Prostate gland (tissue), 2 donors: ENCODE measurements at places on chromosomes 6 and 20.
A peak's percentile ranks its signal among the peaks of the same experiment; 100 is the strongest.

DNA sequence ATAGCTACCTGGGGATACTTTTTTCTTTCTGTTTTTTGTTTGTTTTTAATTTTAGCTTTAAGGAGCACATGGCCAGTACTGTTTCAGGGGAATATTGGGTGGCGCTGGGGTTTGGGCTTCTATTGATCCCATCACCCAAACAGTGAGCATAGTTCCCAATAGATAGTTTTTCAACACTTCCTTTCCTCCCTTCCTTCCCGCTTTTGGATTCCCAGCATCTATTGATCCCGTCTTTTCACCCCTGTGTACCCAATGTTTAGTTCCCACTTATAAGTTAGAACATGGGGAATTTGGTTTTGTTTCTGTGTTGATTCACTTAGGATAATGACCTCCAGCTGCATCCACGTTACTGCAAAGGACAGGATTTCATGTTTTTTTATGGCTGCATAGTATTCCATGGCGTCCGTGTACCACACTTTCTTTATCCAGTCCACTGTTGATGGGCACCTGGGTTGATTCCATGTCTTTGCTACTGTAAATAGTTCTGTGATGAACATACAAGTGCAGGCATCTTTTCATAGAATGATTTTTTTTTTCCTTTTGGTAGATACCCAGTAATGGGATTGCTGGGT is 20.1 kb downstream of the NQO2 start:
- DNase-seq, result no peak
- no peaks in the 10 kb centered on the region for H3K36me3 ChIP-seq
- no peaks in the 10 kb centered on the region for H3K4me1 ChIP-seq
- no peaks in the 10 kb centered on the region for H3K27me3 ChIP-seq
- no peak overlapping the region for H3K4me3 ChIP-seq
- H3K27ac ChIP-seq, result no peak overlapping the region

DNA sequence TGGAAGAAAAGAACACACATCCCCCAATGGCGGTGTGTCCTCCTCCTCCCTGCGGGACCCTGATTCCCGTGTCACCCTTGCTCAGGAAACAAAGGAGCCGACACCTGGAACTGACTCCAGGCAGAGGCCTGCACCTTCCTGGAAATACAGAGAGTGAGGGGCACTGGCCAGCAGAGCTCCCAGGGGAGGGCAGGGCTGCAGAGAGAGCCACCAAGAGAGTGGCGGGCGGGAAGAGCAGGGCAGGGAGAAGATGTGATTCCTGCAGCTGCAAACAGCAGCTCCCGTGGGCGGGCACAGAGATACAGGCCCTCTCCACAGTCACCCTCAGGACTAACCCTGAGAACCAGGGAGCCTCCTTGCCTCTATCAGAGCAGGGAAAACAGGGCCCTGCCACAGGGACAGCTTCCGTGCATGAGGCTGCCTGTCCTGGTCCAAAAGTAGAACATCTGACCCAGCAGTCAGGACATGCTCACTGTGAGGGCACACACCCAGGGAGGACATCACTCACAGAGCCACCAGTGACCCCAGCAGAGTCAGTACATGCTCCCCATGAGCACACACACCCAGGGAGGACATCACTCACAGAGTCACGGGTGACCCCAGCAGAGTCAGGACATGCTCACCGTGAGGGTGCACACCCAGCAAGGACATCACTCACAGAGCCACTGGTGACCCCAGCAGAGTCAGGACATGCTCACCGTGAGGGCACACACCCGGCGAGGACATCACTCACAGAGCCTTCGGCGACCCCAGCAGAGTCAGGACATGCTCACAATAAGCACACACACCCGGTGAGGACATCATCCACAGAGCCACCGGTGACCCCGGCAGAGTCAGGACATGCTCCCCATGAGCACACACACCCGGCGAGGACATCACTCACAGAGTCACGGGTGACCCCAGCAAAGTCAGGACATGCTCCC is 193.1 kb downstream of the DLL1 start:
- H3K4me1 ChIP-seq, result no peaks in the 10 kb centered on the region
- no peak for DNase-seq
- no peaks in the 10 kb centered on the region for H3K27me3 ChIP-seq
- no peaks in the 10 kb centered on the region for H3K36me3 ChIP-seq

GRCh38 chr20:63898882-63899558 is 4.1 kb downstream of the DNAJC5 start:
- H3K4me1 ChIP-seq, result peaks cover 16% of the 10 kb centered on the region
- no peaks in the 10 kb centered on the region for H3K36me3 ChIP-seq
- H3K4me3 ChIP-seq, result no peak overlapping the region
- no peaks in the 10 kb centered on the region for H3K27me3 ChIP-seq

GRCh38 chr20:55782224-55782911 is 223.0 kb downstream of the CBLN4 start:
- no peak for DNase-seq
- no peak overlapping the region for H3K27ac ChIP-seq
- no peaks in the 10 kb centered on the region for H3K4me1 ChIP-seq

DNA sequence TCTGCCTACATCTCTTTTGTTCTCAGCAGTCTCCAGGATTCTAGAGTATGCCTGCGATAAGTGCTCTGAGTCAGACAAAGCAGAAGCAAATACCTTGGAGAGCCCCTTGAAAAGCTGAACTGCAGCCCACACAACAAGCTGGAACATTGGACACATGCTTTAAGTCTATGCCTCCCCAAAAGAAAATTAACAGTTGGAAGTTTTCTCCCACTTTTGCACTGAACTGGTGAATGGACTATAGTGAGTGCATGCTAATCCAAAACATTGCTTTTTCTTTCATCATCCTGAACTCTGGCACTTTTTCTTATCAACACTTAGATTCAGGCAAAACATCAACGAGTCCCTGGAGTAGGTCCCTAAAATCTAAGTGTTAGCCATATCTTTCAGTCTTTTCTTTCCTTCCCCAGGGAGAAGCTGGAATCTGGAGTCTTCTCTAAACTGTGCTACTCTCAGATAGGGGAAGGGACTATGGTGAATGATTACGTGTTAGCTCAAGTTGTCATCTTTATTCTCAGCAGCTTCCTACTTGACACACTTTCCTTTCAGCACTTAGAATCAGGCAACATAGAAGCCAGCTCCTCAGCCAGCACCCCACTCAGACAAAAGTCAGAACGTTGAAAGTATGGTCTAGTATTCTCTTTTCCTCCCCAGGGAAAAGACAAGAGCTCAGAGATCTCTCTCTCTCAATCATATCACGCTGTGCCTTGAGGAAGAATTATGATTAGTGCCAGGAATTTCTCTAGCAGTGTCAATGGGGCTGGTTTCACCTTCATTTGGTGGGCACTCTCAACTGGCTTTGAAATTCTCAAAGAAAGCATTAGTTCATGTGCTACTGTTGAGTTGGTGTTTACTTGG is 811.0 kb upstream of the GJE1 start:
- no peaks in the 10 kb centered on the region for H3K4me1 ChIP-seq
- no peak for DNase-seq
- no peak overlapping the region for H3K27ac ChIP-seq

GRCh38 chr20:23774081-23774480 is 23.3 kb upstream of the CST1 start:
- H3K27ac ChIP-seq, result no peak overlapping the region
- H3K36me3 ChIP-seq, result no peaks in the 10 kb centered on the region
- H3K27me3 ChIP-seq, result no peaks in the 10 kb centered on the region
- no peak overlapping the region for H3K4me3 ChIP-seq
- DNase-seq, result no peak
- no peaks in the 10 kb centered on the region for H3K4me1 ChIP-seq

- H3K4me1 ChIP-seq, result no peaks in the 10 kb centered on the region
- H3K27me3 ChIP-seq, result no peaks in the 10 kb centered on the region
- no peak overlapping the region for H3K4me3 ChIP-seq
- H3K36me3 ChIP-seq, result no peaks in the 10 kb centered on the region
- no peak overlapping the region for H3K27ac ChIP-seq
- no peak for DNase-seq
These were observed 34.1 kb downstream of the INSM1 start for GRCh38 chr20:20401991-20402390.

GRCh38 chr20:44742304-44743079 is 3.2 kb upstream of the KCNK15 start:
- H3K36me3 ChIP-seq, result no peaks in the 10 kb centered on the region
- DNase-seq, result no peak
- H3K4me1 ChIP-seq, result no peaks in the 10 kb centered on the region
- H3K27me3 ChIP-seq, result no peaks in the 10 kb centered on the region
- H3K27ac ChIP-seq, result no peak overlapping the region

DNA sequence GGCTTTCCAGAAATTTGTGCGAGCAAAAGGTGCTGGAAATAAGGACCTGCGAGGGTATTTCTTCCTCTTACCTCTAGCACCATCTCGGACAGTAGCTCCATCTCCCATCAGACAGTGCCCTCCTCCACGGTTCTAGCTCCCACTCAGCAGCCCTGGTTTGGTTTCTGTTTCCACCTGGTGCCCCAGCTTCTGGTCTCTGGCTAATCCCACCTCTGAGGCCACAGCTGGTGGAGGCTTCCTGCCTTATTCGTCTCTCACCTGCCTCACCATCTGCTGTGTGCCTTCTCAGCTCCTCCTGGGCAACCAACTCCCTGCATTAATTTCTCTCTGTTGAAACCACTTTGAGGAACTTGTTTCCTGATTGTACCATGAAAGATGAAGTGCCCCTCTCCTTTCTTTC is 162.4 kb upstream of the CDYL start:
- no peak overlapping the region for H3K27ac ChIP-seq
- DNase-seq, result no peak
- H3K4me3 ChIP-seq, result no peak overlapping the region
- H3K27me3 ChIP-seq, result no peaks in the 10 kb centered on the region
- no peaks in the 10 kb centered on the region for H3K36me3 ChIP-seq
- no peaks in the 10 kb centered on the region for H3K4me1 ChIP-seq

DNA sequence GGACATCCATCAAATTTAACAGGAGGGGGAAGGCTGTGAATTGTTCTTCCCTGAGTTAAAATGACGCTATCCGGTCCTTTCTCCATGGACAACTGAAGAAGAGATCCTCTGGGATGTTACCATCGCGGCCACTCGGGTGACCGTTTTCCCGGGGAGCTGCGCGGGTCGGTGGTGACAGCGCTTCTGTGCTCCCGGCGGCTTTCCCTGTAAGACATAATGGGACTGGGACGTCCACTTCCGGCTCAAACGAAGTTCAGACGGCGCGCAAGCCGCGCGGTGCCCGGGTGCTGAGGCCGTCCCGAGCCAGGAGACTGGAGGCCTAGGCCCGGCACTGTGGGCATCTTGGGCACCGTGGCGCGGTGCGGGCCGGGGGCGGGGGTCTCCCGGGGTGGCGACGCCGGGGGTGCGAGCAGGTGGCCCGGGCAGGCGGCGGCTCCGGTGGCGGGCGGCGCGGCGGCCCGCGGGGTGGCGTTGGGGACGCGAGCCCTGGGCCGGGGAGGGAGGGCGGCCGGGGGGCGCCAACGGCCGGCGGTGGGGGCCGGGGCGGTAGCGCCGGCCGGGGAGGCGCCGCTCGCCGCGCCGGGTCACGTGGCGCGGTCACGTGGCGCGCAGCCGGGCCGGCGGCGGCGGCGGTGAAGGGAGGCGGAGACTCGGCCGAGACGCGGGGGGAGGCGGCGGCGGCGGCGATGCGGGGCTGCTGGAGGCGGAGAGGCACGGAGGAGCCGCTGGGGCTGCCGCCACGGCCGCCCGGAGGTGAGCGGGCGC is 63.6 kb downstream of the GTF2H5 start:
- H3K4me3 ChIP-seq, result peak overlapping the region; percentile 84
- peak; percentile 61 for DNase-seq
- peak overlapping the region; percentile 85 for H3K27ac ChIP-seq
- H3K36me3 ChIP-seq, result no peaks in the 10 kb centered on the region
- H3K4me1 ChIP-seq, result no peaks in the 10 kb centered on the region

GRCh38 chr6:105282631-105283585 is 103.1 kb upstream of the POPDC3 start:
- H3K4me1 ChIP-seq, result no peaks in the 10 kb centered on the region
- H3K36me3 ChIP-seq, result no peaks in the 10 kb centered on the region
- H3K27me3 ChIP-seq, result no peaks in the 10 kb centered on the region
- no peak overlapping the region for H3K27ac ChIP-seq
- no peak overlapping the region for H3K4me3 ChIP-seq

DNA sequence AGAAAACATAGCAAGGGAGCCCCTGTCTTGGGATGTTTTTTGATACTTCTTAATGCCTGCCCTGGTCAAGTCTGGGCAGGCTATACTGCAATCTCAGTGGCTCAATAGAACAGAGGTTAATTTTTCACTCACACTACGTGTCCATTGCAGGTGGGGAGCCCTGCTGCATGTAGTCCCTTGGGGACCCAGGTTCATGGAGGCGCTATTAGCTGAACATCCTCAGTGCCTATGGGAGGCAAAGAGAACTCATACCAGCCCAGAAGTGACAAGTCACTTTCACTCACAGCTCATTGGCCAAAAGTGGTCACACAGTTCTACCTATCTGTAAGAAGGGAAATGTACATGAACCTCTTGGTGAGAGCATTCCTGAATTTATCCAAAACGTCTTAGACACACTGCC is 23.2 kb downstream of the CGA start:
- H3K4me3 ChIP-seq, result no peak overlapping the region
- no peaks in the 10 kb centered on the region for H3K27me3 ChIP-seq
- no peak for DNase-seq
- H3K4me1 ChIP-seq, result no peaks in the 10 kb centered on the region

DNA sequence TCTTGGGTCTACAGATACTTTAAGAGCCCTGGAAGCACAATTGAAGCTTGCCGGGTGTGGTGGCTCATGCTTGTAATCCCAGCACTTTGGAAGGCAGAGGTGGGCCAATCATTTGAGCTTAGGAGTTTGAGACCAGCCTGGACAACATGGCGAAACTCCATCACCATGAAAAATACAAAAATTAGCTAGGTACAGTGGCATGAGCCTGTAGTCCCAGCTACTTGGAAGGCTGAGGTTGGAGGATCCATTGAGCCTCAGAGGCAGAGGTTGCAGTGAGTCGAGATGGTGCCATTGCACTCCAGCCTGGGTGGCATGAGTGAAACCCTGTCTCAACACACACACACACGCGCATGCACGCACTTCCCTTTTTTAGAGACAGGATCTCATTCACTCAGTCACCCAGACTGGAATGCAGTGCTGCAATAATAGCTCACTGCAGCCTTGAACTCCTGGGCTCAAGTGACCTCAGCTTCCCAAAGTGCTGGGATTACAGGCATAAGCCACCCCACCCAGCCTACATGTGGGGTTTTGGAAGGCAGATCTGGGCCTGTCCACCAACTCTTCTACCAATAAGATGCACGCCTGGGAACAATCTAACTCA is 182.5 kb upstream of the JARID2 start:
- no peak for DNase-seq
- H3K4me3 ChIP-seq, result no peak overlapping the region
- H3K27ac ChIP-seq, result no peak overlapping the region
- no peaks in the 10 kb centered on the region for H3K36me3 ChIP-seq

GRCh38 chr6:26629359-26629758 is 30.2 kb downstream of the ZNF322 start:
- no peaks in the 10 kb centered on the region for H3K36me3 ChIP-seq
- no peaks in the 10 kb centered on the region for H3K4me1 ChIP-seq
- no peaks in the 10 kb centered on the region for H3K27me3 ChIP-seq
- no peak overlapping the region for H3K27ac ChIP-seq

GRCh38 chr6:55758156-55758937 is 117.0 kb downstream of the BMP5 start:
- H3K27ac ChIP-seq, result no peak overlapping the region
- no peak overlapping the region for H3K4me3 ChIP-seq
- H3K36me3 ChIP-seq, result no peaks in the 10 kb centered on the region
- DNase-seq, result no peak
- H3K27me3 ChIP-seq, result no peaks in the 10 kb centered on the region

GRCh38 chr6:169449221-169449620 is 195.6 kb upstream of the THBS2 start:
- no peaks in the 10 kb centered on the region for H3K4me1 ChIP-seq
- no peak for DNase-seq
- no peaks in the 10 kb centered on the region for H3K36me3 ChIP-seq
- H3K27ac ChIP-seq, result no peak overlapping the region
- no peaks in the 10 kb centered on the region for H3K27me3 ChIP-seq
- H3K4me3 ChIP-seq, result no peak overlapping the region

- H3K36me3 ChIP-seq, result no peaks in the 10 kb centered on the region
- no peaks in the 10 kb centered on the region for H3K27me3 ChIP-seq
- no peak overlapping the region for H3K27ac ChIP-seq
- no peak for DNase-seq
- no peaks in the 10 kb centered on the region for H3K4me1 ChIP-seq
These were observed 12.4 kb downstream of the SCML4 start for GRCh38 chr6:107811591-107812218.
